ENCODE measurements at places on chromosomes 3 and 15.

- DNase-seq: peak; percentile 87
Observed at GRCh38 chr15:45048794-45049631, 26.0 kb downstream of the SORD start.

DNA sequence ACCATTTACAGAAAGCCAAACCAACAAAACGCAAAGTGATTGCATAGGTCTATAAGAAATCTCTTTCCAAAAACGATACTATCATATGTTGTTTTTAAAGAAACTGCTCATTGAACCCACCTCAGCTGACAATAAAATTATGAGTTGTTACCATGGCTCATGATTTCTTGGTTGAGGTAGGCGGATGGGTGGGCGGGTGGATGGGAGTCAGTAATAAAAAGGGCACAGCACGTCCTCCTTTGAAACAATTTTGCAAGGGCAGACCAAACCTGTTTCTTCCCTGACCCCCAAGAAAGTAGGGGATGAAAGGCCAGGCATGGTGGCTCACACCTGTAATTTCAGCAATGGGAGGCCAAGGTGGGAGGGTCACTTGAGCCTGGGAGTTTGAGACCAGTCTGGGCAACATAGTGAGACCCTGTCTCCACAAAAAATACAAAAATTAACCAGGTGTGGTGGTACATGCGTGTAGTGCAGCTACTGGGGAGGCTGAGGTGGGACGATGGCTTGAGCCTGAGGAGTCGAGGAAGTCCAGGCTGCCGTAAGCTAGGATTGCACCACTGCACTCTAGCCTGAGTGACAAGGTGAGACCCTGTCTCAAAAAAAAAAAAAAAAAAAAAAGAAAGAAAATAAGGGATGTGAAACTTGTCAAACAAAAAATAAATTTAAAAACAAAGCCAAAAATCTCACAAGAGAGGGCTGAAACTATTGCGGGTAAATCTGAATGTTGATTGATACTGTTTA lies 2.1 kb downstream of the ABHD10 start:
- no peak for DNase-seq

DNA sequence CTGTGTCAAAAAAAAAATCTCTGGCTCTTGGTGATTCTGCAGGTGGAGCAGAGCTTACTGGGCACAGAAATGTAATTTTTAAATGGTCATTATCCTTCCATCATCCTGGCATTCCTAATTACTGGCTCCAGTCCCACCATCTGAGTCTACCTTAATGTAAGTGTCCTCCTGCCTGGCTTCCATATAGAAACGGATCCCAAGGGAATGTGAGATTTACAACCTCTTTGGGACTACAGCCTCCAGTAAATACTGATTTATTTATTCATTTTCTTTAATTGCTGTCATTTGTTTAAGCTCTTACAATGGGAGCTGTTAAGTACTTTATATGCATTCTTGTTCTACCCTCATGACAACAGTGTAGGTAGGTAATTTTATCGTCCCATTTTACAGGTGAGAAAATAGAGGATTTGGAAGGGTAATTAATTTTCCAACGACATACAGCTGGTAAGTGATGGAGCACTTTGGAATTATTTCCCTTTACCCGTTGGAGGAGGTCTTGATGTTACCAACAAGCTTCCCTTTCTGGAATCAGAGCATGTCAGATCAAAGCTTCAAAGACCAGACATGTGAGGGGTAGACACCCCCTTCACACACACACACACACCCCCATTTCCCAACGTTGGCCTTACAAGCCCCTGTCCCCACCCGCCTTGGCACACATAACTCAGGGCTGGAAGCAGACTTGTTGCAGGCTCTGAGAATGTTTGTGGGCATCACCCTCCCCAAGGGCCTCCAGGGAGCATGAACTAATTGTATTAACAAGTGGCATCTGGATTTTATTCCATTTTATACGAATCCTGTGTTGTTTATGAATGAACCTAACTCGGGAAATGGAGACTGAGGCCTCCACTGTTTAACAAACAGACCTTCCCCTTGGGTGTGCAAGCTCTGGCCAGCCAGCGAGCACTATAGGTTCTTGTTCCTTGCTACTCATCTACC lies 116.9 kb downstream of the ALDH1A2 start:
- no peak for DNase-seq

DNA sequence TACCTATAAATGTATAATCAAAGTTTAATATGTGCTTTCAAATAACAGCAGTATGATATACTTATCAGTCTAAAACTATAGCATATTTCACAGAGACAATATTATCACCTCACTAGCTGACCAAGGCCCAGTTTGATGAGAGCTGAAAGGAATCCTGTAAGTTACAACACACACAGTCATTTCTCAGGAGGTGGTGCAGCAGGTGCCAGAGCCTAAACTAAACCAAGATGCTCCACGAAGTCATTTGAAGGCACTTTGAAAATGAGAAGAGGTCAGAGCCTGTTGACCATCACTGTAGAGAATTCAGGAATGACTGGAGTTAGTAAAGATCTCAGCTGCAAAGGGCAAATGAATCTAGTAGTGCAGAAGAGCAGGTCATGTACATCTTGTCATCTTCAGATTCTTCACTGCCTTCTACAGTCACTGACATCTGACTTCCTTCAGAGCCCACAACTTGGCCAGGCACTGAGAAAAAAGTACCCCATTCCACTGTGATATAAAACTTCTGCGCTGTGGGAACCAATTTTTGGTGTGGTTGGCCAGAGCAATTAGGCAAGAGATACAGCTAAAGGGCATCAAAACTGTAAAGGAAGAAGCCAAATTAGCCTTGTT lies 7.9 kb downstream of the GBE1 start:
- no peak for DNase-seq

DNA sequence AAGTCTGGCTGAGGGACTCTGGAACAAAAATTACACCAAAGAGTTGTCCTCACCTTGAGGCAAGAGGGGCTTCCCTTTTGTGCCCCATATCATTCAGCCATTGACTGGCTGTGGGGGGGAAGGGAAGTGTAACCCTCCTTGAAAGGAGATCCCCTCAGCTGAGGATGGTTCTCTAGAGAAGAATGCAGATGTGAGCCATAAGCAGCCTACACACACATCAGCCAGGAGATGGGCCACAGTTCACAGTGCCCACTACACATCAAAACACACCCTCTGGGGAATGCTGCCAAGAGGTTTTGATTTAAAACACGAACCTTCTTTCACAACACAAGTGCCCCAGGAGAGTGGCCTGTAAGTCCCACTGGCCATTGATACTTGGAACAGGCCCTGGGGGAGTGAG lies 231.2 kb upstream of the CTDSPL start:
- DNase-seq: no peak

DNA sequence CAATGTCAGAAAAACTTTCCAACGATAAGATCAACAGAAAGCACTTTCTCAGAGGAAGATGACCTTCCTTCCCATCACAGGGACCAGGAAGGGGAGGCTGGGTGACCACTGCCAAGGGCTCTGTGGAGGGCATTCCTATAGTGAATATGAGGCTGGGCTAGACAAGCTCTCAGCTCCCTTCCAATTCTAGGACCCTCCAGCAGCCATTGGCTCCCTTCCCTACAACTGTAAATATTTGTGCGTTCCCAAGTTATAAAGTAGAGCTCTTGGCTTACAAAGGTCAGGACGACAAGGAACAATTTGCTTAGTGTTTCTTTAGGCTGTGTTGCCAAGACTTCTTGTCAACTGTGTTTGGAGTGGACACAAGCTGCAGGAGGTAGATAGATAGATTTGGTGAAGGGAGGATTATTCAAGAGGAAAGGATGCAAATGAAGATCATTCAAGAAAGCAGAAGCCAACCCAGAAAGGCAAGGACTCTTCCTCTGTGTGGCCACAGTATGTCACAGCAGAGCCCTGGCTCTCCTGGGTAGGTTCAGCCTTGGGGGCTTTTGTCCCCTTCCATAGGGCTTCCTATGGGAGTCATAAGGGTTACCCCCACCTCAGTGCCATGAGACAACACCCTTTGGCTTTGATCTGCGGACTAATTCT lies 223.6 kb upstream of the TLE3 start:
- DNase-seq: no peak

GRCh38 chr3:123656691-123657090 lies 71.8 kb upstream of the HACD2 start:
- no peak for DNase-seq

- DNase-seq: no peak
Observed at GRCh38 chr15:75663931-75664421, 16.3 kb downstream of the SNX33 start.

DNA sequence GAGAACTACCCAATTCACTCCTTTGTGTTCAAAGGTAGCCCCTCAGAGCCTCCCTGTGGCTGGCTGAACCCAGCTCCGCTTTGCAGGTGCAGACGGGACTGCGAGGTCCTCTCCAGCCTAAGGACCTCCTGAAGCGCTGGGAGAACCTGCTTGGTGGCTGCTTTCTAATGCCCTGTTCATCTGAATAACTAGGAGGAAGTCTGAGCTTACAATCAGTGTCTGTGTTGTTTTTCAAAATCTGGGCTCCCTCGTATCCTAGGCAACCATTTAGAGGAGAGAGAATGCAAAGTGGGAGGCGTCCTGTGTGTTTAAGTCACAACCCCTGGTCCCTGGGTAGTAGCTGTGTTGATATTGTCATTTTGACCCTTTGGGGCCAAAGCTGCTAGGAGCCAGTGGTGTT lies 99.9 kb downstream of the GABRG3 start:
- no peak for DNase-seq

GRCh38 chr3:42042747-42043098 lies 48.4 kb upstream of the TRAK1 start:
- DNase-seq: no peak

DNA sequence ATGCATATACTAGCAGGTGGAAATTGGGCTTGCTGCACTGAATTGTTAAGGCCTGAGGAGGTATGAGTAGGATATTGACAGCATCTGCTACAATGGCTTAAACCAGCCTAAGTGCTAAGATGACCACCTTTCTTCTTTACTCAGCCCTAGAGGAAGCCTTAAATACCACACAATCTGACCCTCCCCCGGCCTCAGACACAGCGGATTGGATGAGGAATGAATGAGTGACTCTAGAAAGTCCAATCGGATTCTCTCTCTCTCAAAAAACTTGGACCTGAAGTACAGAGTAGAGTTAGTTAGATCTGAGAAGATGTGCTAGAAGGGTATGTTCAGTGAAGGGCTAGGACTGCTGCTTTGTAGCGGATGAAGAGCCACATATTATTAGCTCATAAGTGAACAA lies 39.9 kb upstream of the C3orf49 start:
- DNase-seq: no peak

DNA sequence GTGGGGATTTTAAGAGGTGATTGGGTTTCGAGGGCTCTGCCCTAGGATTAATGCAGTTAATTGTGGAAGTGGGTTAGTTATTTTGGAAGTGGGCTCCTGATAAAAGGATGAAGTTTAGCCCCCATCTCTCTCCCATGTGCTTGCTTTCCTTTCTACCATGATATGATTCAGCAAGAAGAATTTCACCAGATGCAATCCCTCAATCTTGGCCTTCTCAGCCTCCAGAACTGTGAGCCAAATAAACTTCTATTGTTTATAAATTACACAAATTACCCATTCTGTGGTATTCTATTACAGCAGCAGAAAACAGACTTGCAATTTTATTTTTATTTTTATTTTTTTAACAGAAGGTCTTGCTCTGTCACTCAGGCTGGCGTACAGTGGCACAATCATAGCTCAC lies 27.3 kb upstream of the UBE2E1 start:
- peak; percentile 70 for DNase-seq

GRCh38 chr15:74499366-74499765 lies 38.4 kb upstream of the UBL7 start:
- no peak for DNase-seq

All from cardiac fibroblast (primary cell).